ENCODE measurements at places on chromosomes 7 and 10.

- peak; percentile 83 for DNase-seq
These were observed 26.5 kb downstream of the DNAJB12 start for GRCh38 chr10:72328045-72328828.

- peak; percentile 37 for DNase-seq
These were observed 73.5 kb upstream of the VIPR2 start for GRCh38 chr7:159218170-159218569.

GRCh38 chr7:108570146-108570755 is 577 bp downstream of the DNAJB9 start:
- DNase-seq, result peak; percentile 69

- DNase-seq, result no peak
These were observed 182.4 kb upstream of the FRMD4A start for GRCh38 chr10:14513123-14513522.

DNA sequence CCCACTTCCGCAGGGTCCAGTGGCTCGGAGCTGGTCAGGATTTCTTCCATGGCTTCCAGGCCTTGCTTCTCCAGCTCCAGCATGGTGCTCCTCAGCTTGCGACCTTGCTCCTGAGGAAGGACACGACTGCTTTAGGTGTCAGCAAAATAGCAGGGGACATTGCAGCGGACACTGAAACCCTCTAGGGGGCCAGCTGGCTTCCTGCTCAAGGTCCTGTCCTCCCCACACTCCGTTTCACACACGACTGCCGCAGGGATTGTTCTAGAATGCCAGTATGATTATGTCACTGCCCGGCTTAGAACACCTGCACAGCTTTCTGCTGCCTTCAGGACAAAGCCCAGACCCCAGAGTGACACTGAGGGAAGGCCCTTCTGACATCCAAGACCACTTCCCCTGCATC is 65.6 kb downstream of the SCRN1 start:
- no peak for DNase-seq

DNA sequence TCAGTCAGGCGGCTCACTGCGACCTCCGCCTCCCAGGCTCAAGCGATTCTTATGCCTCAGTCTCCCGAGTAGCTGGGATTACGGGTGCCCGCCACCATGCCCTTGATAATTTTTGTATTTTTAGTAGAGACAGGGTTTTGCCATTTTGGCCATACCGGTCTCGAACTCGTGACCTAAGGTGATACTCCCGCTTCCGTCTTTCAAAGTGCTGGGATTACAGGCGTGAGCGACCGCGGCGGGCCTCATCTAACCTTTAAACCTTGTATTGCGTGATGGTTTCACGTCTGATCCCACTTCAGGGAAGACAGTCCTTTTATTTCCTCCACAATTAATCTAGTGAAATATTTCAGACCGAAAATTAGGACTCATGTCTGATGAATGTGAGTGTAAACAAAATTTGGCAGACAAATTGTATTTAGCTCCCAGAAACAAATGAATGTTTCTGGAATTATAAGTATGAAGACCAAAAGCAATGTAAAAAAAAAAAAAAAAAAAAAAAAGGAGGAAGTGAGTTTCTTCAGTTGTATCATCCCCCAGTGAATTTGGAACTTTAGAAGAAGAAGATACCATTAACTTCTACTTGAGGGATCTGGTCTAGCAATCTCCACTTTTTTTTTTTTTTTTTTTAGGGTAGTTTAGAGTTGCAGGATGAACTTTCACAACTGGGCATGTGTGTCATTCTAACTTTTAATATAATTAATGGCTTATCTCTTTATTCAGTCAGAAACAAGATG is 1.6 kb downstream of the NUP42 start:
- no peak for DNase-seq

DNA sequence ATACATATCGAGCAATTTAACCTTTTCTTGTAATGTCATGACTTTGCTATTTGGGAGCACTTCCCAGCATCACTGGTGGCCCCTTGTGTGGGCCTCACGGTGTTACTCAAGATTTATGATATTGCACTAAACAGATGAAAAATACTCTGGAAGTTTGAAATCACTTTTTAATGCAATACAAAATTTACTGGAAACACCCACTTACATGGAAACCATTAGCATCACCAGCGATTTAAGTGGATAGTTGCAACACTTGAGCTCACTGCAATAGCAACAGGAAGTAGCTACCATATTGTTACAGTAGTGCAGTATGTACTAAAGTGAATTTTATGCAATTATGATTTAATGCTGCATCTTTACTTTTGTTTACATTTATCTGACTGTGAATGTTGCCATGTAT is 184.4 kb downstream of the MDFIC start:
- no peak for DNase-seq

- no peak for DNase-seq
These were observed 253.6 kb downstream of the SORCS3 start for GRCh38 chr10:104894681-104895080.

DNA sequence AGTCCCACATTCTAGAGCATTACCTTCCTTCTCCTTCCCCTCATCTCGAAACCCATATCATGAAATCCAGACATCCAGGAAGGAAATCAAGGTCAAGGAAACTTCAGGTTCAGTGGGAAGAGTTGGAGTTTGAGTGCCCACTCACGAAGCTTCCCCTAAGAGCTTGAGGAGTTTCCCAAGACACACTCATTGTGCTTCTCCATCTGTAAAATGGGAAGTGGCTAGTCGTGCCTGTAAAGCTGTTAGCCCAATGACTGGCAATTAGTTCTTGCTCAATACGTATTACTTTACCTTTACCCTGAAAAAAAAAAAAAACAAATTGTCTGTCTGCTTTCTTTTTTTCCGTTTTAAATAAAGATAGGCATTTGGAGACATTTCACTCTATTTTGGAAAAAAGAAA is 42.3 kb downstream of the GPAM start:
- no peak for DNase-seq

DNA sequence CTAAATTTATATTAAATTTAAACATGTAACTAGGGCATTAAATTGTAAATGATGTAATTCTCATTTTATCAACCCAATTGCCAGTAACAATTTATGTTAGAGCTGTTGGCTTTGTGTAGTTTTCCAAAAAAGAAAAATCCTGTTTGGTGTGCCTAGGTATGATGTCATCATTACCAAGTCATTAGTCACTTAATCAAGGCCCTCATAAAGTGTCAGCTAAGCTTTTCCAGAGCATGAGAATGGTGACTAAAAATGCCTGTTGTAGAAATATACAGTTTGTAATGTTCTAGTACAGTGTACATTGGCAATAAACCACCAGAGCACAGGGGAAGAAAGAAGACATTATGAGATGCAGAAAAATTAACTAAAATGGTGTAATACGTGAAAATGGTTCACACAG is 593.8 kb upstream of the ANKRD30A start:
- peak; percentile 4 for DNase-seq

- peak; percentile 86 for DNase-seq
These were observed 8.5 kb upstream of the BPGM start for GRCh38 chr7:134637934-134638719.

DNA sequence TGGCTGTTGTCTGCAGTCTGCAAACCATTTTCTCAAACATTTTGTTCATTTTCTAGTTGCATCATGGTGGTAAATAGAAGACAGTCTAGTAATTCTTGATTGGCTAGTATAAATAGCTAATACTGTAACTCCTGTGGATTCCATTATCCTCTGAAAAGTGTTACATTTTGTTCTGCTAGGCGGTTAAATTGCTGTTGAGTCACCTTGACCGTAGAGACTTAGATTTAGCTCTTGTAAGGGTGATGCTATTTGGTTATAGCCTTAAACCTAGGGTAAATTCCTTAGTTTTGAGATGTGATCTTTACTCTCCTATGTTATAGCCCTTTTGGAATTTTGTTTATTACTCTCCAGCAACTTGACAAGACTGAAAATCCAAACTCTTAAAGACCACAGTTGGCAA is 58.8 kb downstream of the SHOC2 start:
- no peak for DNase-seq

- DNase-seq, result no peak
These were observed 306.9 kb downstream of the FRMD4A start for GRCh38 chr10:14023673-14024328.

GRCh38 chr10:124665558-124665957 is 78.6 kb downstream of the FAM53B start:
- DNase-seq, result no peak

GRCh38 chr10:26290236-26290635 is 73.7 kb downstream of the GAD2 start:
- no peak for DNase-seq

GRCh38 chr7:74083928-74084721 is 521 bp downstream of the LIMK1 start:
- DNase-seq, result peak; percentile 76

DNA sequence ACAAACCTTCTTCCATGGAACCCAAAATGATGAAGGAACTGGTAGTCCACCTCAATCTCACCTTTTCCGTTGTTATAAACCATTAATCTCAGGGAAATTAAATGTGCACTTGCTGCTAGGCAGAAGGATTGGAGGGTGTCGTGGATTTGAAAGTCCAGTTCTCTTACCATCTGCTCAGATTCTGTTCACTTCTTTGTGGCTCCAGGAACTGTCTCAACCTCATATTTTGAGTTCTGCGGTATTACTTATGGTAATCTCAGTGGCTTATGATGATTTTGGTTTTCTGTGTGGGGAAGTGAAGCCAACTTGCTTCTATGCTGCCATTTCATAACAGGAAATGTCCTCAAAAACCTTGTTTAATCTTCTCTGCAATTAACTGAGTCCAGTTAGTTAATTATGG is 136.4 kb downstream of the CDC14C start:
- DNase-seq, result no peak

- no peak for DNase-seq
These were observed 247.4 kb upstream of the ETV1 start for GRCh38 chr7:14236834-14237233.

DNA sequence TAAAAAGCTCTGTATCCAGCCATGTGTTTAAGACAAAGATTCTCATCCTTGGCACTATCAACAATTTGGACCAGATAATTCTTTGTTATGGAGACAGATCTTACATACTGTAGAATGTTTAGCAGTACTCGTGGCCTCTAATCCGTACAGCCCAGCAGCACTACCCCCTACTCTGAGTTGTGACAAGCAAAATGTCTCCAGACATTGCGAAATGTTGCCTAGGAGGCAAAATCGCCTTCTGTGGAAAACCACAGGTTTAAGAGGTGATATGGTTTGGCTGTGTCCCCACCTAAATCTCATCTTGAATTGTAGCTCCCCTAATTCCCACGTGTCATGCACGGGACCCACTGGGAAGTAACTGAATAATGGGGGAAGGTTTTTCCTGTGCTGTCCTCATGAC is 186.7 kb downstream of the CHCHD3 start:
- DNase-seq, result no peak

- no peak for DNase-seq
These were observed 49.4 kb downstream of the PYROXD2 start for GRCh38 chr10:98365406-98366061.

GRCh38 chr10:122206471-122207065 is 64.5 kb upstream of the BTBD16 start:
- DNase-seq, result peak; percentile 18

- no peak for DNase-seq
These were observed 121.8 kb downstream of the NOC3L start for GRCh38 chr10:94240901-94241300.

DNA sequence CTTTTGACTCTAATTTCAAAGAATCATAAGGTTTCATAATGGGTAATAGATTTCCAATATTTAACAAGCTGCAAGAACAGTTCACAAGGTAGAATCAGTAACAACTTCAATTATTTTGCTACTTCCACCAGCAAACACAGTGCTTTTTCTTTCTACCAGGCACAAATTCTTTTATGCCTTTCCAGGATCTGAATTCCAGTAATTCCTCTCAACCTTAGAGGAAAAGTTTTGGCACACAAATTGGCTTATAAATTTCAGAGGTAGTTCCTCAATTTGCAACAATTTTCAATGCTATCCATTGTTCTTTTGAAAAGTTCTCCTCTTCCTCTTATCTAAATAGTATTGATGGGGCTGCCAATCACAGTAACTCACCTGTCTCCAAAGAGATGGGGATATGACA is 665.4 kb upstream of the PHF14 start:
- no peak for DNase-seq

DNA sequence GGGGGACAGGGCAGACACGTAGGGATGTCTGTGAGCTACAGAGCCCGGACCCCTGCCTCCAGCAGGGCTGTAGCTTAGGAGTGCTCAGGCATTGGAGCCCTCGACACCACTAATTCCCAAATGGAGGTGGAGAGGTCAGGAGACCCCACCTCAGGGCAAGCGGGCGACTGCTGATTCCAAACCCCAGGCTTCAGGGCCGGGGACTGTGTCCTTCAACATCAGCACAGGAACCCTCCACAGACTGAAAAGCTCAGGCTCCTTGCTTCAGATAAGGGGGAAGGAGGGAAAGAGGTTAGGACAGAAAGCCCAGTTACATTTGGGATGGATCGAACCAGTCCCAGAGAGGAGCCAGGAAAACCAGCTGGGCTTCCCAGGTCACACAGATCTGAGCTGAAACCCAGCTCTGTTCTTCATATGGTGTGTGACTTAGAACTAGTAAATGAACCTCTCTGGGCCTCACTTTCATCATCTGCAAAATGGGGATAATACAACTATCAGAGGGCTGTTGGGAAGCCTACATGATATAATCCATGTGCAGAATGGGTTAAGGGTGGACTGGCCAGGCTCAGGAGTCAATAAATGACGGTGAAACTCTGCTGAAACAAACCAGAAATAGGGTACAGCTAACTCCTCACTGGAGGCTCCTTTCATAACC is 16.7 kb downstream of the POLL start:
- no peak for DNase-seq

GRCh38 chr7:151736403-151736909 is 140.5 kb downstream of the PRKAG2 start:
- peak; percentile 86 for DNase-seq

DNA sequence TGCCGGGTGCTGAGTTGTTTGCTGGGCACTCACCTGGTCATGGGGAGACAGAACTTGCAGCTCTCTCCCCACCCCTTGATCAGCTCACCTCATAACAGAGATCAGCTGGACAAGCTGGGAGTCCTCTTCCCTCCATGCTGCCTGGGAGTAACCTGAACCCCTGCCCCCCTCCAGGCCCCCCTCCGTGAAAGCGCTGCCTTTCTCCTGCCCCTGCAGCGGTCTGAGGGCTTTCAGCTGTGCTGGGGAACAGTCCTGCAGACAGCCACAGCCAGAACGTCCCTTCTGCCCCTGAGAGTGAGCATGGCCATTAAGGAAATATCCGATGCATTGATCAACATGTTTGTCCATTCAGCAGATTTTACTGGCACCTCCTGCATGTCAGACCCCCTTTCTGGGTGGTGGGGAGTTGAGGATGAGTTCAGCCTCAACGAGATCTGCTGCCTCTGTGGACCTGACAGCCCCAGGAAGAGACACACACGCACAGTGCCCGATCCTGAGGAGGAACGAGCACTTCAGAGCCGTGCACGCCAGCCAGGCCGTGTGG is 4.5 kb downstream of the FAM20C start:
- DNase-seq, result no peak

- no peak for DNase-seq
These were observed 5.9 kb upstream of the OR2A25 start for GRCh38 chr7:144063710-144064109.

GRCh38 chr10:130453721-130454542 is 317.7 kb downstream of the GLRX3 start:
- no peak for DNase-seq

Measured in MCF 10A (cell line).